ENCODE measurements at places on chromosomes 3 and 15. TPM values are rescaled to one million over a fixed set of nuclear protein-coding genes. Genes with fewer than 3 reads are reported as not detected.

FOXB1 gene
- 2.7 TPM for total RNA-seq

GABRA5 gene
- not detected for total RNA-seq

GRCh38 chr3:65080432-65080831, 392.6 kb upstream of the ADAMTS9 start:
- DNase-seq, result no peak

DNA sequence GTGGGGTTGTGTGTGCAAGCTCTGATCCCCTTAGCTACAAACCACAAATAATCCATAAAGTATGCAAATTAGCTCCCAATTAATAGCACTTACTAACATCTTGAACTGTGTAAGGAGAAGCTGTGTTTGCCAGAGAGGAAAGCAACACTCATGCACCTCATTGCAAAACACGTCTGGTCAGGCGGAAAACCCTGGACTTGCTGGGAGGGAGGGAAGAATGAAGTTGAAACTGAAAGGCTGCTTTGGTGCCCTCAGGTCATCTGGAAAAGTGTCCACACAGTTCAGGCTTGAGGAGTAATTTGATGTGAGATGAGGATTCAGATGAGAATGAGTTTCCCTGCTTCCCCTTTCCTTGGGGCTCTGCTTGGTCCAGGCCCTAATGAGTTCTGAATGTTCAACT, 185.5 kb upstream of the ANKRD28 start:
- DNase-seq, result no peak

- no peak for DNase-seq
Observed at GRCh38 chr3:31573036-31573779, 40.5 kb downstream of the STT3B start.

GRCh38 chr3:196537319-196537984, 22.3 kb upstream of the SMCO1 start:
- peak; percentile 73 for DNase-seq

DNA sequence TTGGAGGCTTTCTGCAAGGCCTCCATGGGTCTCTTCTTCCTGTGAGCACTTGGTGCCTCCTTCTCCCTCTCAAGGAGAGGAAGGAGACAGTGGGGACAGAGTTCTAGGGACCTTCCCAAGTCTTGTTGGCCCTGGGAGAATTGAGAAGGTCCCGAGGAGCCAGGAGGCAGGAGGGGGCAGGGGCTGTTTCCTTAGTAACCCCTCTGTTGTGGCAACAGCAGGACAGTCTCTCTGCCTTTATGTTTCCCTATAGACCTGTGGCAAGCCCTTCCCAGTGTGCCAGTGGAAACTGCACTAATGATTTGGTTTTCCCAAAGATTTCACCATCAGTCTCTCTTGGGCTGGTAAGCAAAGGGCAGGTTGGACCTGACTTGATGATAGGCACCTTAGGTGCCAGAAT, 87.8 kb upstream of the GALNT15 start:
- DNase-seq, result no peak

DNA sequence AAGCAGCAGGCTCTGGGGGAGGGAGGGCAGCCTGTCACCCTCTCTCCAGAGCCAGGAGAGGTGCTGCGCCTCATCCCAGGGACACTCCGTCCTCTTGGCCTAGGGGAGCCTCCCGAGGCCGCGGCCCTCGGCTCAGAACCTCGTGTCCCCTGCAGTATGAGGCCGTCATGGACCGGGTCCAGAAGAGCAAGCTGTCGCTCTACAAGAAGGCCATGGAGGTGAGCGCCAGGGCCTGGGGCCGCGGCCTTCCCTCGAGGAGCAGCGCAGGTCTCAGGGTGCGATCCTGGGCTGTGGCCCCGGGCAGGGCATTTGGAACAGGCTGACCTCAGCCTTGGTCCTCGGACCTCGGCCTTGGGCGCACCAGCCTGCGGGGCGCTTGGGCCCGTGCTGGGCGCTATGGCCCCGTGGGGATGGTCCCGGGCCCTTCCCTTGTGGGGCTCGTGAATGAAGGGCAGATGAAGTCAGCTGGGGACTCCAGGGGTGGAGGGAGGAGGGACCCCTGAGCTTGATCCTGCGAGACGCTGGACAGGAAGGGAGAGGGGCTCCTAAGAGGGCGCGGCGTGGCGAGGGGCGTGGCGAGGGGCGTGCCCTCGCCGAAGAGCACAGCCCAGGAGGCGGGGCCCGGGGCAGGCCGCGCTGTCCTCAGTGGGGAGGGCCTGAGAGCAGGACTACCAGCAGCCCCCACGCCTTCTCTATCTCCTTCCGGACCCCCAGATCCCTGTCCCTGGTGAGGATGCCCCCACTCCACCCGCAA, 32.9 kb downstream of the PSTPIP1 start:
- no peak for DNase-seq

- DNase-seq, result peak; percentile 45
Observed at GRCh38 chr3:113912552-113913236, 35.1 kb upstream of the ZDHHC23 start.

Measured in activated T-cell treated with anti-CD3 and anti-CD28 coated beads, Interleukin-2, amount 50 U/mL, for 72 hours (primary cell).